ENCODE measurements at places on chromosomes 16 and 17.
A peak's percentile ranks its signal among the peaks of the same experiment; 100 is the strongest.

- DNase-seq = no peak
Observed at GRCh38 chr16:65445313-65446260, 323.7 kb upstream of the CDH11 start.

- DNase-seq = peak; percentile 84
Observed at GRCh38 chr16:89246903-89247733, 29.6 kb downstream of the ZNF778 start.

DNA sequence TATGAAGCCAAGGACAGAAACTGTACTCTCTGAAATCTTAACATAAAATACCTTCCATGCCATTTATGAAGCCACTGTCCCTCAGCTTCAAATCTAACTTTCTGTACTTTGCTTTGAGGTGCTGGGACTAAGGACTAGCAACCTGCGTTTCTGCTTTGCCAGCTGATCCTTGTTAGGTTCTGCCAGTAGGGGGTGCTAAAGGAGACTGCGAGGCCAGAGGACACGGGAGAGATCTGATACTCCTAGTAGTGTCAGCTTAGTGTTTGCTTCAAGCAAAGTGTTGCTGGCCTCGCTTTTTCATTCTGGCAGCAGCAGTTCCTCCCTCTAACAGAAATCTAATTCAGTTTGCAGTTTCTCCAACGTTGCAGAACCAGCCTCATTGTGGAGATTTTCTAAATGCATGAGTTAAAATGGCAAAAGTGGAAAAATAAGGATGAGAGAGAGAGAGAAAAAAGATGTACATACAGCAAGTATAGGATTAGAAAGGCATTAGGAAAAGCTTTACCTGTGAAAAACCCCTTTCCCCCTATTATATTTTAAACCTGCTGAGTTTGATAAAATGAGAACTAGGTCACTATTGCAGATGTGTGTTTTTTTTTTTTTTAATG, 297.5 kb downstream of the CA10 start:
- no peak for DNase-seq

DNA sequence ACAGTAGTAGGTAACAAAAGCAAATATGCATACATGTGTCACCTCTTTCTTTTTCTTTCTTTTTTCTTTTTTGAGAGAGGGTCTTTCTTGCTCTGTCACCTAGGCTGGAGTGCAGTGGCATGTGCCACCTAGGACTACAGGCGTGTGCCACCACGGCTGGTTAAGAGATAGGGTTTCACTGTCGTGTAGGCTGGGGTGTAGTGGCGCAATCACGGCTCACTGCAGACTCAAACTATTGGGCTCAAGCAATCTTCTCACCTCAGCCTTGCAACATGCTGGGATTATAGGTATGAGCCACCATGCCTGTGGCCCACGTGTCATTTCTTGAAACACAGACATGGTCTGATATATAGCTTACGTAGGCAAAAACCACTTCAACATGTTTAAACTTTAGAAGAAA, 397.7 kb upstream of the PMFBP1 start:
- DNase-seq = no peak

DNA sequence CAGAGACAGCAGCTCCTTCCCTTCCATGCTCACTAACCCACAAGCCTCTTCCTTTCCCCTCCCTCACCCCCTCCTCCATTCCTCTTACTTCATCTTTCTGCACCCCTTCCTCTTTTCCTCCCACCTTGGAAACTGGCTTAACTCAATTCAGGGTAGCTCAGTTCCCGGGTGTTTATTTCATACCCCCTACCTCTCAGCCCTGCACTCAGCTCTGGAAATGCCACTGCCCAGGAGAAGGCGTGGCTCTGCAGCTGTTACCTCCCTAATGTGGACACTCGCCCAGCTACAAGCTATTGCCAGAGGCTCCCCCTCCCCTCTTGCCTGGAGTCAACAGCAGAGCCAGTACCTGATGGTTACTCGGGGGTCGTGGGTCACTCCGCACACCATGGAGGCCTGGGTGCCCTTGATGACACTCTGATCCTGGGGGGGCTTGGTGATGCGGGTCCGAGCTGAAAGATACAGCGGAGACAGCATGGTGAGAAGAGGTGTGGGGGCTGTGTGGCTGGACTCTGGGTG, 118.4 kb upstream of the CDC42EP4 start:
- no peak for DNase-seq

DNA sequence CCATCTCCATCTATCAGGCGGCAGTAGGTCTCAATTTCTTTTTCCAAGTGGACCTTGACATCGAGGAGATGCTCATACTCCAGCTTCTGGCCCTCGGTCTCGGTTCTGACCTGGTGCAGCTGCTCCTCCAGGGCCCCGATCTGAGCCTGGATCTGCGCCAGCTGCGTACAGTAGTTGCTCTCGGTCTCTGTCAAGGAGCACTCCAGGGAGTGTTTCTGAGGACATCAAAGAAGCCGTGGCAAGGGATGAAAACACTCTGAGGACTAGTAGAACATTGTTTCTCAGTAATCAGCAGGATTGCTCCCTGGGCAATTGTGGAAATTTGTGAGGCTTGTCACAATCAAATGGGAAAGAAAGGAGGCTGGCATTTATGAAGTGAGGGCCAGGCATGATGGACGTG, 5.9 kb downstream of the KRT28 start:
- no peak for DNase-seq

DNA sequence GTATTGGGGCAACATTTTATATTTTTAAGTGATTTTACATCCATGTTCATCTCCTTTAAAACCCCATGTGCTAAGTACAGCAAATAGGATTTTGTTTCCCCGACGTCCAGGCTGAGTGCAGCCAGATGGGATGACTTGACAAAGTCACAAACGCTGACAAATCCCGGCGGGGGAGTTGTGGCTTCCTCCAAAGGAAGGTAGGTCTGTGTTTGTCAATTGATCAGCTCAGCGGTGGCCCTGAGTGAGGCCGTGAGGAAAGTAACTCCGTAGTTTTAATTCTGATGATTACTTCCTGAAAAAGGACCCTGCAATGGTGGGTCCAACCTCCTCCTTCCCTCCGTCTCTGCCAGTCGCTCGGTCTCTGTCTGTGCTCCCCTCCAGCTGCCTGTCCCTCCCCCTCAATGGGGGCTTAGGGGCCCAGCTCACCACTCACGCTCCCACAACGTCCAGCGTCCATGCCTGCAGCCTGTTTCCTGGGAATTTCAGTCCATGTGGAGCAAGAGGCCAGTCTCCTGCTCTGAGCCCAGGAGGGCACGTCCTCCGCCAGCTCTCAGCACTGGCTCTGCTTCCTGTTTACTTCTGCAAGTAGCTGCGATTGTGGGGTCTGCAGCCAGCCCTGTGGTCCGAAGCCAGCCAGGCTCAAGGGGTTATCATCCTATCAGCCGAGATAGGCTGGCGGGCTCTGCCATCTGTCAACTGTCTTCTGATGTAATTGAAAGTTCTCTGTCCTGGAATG, 209.4 kb upstream of the FOXF1 start:
- DNase-seq = no peak

GRCh38 chr17:73065376-73065775, 27.1 kb downstream of the SLC39A11 start:
- no peak for DNase-seq

DNA sequence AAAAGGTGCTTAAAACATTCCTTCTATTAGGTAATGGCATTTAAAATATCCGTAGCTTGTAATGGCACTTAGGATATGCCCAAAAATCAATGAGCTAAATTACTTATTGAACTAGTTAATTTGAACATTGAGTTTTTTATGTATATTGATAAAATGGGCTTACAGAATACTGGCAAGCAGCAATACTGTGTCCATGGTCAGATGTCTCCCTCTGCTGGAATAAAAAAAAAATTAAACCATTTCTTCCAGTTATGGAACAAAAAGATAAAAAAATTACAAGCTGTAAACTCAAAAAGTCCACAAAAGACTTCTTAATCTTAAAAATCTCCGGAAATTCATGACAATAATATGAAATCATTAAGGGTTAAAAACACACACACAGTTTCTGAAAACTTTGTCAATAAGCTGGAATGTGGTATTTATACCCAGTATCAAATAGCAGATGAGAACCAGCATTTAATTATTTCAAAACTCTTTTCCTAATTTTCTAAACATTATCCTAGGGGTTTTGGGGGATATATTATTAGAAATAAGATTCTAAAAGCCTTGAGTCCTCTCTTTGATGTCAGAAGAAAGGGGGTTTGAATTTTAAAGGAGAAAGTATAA, 21.5 kb upstream of the PSMD7 start:
- no peak for DNase-seq

DNA sequence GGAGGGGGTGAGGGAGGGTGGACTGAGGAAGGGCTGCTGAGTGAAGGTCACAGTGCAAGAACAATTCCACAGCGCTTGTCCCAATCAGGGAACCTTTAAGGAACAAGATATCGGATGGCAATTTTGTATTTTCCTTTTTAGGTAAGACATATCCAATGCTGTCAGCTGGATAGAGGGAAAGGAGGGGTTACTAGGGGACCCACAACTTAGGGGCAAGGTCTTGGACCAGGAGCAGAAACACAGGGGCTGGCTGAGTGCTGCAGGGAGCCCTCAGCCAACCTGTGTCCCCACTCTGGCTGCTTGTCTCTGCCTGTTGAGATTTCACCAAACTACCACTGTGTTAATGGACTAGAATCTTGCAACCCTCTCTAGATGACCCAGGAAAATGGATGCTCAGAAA, 47.6 kb downstream of the AKAP1 start:
- no peak for DNase-seq

GRCh38 chr16:11572301-11572995, 14.3 kb downstream of the LITAF start:
- DNase-seq = no peak

DNA sequence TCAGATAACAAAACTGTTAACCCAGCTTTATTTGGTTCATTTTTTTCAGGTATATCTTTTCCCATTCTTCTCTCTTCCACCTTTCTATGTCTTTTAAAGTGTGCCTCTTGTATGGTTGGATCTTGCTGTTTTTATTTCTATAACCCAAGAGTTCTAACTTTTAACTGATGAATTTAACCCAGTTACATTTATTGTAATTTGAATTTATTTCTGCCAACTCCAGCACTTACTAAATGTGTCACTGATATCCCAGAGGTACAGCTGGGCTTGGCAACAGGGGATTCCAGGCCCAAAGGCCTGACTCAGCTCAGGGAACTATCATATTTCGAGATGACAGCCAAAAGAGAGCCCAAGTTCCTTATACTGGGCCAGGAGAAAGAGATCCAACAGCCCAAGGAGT, 200.1 kb downstream of the GSG1L start:
- DNase-seq = no peak

- no peak for DNase-seq
Observed at GRCh38 chr17:7839190-7839875, 5.3 kb downstream of the KDM6B start.

GRCh38 chr17:70295329-70295728, 126.0 kb downstream of the KCNJ2 start:
- DNase-seq = no peak

DNA sequence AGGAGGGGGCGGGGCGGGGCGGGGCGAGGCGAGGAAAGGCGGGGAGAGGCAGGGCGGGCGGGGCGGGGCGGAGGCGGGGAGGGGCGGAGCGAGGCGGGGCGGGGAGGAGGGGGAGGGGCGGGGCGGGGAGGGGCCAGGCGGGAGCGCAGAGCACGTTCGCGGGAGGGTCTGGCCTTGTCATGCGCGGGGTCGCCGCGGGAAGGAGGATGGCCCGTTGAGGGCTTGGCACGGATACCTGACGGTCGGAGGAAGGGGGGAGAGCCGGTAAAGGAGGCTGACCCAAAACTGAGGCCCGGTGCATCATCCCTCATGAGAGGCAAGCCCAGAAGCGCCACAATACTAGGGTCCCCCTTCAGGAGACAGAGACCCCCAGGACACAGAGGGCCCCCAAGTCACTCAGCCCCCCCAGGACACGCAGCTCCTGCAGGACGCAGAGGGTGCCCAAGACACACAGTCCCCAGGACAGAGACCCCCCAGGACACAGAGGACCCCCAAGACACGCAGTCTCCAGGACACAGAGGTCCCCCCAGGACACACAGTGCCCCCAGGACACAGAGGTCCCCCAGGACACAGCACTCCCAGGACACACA, 593 bp upstream of the WDR45B start:
- peak; percentile 24 for DNase-seq

DNA sequence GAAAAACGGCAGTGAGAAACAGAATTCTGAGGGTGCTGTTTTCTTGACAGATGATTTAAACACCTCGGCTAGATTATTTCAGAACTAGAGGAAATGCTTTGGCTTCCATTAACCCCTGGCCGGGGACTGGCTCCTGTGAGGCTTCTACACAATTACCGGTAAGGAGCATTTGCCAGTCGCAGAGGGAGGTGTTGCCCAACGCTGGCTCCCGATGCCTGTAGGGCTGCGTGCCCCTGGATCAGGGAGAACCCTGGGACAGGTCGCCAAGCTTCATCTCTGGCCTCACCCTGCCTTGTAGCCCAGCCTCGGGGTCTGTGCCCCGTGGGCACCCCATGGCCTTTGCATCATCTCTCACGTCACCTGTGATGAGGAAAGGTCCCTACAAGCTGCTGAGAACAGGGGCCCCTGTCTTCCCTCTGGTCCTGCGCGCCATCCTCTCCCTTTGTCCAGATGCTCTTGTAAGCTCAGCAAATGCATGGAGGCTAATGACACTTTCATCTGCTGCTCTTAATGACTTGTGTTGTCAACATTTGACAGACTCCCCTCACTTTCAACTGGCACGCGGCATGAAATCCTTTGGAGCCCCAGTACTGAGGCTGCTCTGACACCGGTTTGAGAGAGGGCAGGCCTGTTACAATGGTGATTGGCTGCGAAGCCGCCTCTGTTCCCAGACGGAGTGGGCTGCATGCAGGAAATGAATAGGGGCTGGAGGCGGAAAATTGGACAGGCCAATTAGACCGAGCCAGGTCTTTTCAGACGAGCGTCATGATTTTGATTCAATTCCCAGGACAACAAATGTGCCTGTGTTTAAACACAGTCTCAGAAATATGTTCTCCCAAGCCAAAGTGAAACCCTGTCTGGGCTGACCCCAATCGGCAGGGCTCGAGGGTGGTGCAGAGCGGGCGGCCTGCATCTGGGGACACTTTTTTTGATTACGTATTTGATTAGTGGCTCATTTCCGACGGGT, 85.5 kb upstream of the DOC2B start:
- DNase-seq = no peak

- no peak for DNase-seq
Observed at GRCh38 chr17:700504-701094, 14.0 kb downstream of the VPS53 start.

DNA sequence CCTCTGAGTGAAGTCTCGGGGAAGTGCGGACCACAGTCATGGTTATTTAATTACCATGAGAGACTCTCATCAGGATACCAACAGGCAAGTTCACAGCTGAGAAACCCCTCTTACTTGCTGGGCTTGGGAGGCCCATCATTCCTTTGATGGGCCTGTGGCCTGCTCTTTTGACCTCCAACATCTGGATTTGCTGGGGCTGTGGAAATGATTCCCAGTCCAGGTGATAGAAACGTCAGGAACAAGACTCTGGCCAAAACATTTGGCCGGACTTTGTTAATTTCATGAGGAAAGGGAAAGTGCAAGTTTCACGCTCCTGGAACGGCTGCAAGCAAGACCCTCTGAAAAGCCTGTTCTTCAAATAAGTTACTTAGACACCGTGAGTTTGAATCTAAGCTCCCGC, 42.5 kb downstream of the TMEM114 start:
- DNase-seq = no peak

DNA sequence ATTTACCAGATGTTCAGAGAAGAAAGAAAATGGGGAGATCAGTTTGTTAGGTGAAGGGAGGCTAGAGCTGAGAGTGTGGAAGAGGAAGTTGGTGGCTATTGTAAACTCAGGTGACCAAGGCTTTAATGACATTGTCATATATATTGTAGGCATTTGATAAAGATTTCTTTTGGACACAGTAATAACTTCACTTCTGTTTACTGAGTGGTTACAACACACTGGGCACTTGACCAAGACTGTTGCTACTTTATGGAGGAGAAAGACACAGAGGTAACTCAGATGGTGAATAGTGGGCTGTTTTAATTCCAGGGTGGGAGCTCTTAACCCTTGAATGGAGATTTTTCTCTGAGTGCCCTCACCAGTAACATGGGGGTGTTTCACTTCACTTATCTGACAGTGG, 46.0 kb downstream of the TNRC6A start:
- DNase-seq = no peak

Data from stimulated activated CD8-positive, alpha-beta memory T cell treated with anti-CD3 and anti-CD28 coated beads, Interleukin-4, amount 100 ng/mL, for 4 hours (primary cell).